CD4-positive, alpha-beta T cell treated with Interleukin-10 for 1 hour (primary cell): ENCODE measurements at places on chromosomes 2 and 18.

GRCh38 chr18:46397174-46397573 lies 259.8 kb downstream of the LOXHD1 start:
- no peak for DNase-seq

- DNase-seq, result no peak
Measured at GRCh38 chr2:156704132-156704531, 268.0 kb downstream of the GPD2 start.

DNA sequence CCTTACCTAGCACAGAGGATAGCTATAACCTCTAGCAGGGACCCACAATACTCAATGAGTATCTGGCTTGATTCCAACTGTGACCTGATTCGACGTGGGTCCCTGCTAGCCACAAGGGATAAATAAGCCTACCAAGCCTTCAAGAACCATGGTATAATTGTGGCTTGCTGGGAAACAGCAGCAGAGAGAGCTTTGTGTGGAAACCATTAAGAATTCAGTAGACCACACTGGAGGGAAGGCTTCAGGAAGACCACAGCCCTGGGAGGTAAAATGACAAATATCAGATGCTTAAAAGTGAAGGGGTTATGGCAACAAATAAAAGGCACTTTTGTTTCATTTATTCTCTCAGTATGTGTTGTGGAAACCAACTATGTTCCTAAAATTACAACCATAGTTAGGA lies 82.6 kb upstream of the WIPF1 start:
- DNase-seq, result no peak

DNA sequence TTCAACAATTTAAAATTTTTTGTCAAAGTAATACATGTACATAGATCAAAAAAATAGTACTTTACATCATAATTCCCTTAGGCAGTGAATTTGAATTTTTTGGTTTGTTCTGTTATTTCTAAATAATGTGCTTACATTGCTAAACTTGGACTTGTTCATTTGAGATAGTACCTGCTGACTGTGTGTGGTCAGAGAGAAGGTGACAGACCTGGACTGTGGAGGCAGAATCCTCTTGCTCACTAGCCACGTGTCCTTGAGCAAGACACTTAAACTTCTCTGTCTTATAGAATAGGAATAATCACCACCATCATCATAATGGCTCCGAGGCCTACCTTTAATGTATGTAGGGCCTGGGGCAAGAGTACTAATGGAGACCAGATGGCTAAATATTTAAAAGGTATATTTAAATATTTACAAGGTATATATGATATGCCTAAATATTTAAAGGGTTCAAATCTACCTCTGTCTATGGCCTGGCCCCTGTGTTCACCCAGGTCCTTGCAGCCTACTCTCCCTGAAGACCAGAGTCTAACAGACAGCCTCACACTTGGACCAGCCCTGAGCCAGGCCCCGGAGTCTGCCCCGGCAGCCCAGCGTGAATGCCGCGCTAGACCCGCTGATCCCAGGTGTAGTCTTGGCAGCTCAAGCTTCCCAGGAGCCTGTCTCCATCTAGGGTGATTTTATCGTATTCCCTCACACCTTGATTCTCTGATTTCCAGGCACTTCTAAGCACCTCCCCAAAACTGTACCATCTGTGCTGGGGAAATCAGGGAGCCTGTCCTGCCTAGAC lies 33.5 kb downstream of the ZNF532 start:
- no peak for DNase-seq

DNA sequence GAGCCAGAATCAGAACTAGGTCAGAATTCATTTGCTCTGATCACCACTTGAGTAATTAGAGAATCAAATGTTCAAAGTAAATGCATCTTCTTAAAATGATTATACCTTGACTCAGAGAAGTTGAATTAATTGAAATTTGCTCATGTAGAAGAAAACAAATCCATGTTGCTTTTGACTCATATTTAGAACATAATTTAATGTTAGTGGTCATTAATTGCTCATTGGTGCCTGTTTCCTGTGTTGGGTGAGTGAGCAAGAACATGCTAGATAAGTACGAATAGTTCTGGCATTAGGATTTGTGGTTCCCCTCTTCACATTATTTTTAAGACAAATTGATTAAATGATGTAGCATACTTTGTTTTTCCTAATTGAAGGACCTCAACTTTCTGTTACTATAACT lies 19.0 kb downstream of the ACVR2A start:
- no peak for DNase-seq
